NCI-H1417 treated with DMSO at 0.1 percent for 48 hours (cell line): ENCODE measurements at places on chromosomes 6 and 20.

DNA sequence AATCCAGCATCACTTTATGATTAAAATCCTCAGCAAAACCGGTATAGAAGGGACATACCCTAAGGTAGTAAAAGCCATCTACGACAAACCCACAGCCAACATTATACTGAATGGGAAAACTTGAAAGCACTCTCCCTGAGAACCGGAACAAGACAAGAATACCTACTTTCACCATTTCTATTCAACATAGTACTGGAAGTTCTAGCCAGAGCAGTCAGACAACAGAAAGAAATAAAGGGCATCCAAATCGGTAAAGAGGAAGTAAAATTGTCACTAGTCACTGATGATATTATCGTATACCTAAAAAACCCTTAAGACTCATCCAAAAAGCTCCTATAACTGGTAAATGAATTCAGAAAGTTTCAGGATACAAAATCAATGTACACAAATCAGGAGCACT, 33.3 kb downstream of the BLOC1S5 start:
- DNase-seq = no peak

DNA sequence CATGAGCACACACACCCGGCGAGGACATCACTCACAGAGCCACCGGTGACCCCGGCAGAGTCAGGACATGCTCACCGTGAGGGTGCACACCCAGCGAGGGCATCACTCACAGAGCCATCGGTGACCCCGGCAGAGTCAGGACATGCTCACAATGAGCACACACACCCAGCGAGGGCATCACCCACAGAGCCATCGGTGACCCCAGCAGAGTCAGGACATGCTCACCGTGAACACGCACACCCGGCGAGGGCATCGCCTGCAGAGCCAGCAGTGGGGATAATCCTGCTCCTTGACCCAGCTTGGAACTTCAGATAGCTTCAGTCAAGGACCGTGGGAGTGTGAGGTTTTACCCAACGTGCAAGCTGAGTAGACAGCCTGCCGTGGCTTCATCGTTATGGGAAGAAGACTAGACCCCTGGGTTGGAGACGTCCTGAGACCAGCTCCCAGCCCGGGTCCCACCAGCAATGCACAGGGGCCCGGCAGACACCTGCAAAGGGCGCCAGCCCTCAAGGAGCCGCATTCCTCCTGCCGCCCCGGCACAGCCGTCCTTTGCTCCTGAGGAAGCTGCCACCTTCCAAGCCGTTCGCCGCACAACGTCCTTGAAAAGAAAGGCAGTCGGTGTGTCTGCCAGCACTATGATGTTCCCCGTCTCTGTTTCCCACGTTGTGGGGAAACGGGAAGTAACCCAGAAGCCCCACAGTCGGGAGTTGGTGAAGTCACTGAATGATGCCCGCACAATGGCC, 192.3 kb downstream of the DLL1 start:
- DNase-seq = no peak

DNA sequence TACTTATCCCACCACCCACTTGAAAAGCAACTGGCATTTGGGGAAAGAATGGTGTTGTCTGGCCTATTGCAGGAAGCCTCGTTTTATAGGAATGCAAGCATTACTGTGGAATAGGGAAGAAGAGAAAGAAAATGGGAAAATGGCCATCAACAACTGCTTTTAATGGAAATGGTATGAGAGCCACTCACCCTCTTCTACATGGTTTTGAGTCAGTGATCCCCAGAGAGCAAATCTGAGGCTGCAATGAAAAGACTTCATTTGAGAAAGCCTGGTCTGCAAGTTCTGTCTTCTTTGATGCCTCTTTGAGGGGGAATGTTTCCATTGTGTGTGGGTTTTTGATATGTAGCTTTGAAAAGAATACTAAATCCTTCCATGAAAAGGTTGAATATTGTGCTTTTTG, 172.3 kb upstream of the HDDC2 start:
- no peak for DNase-seq

DNA sequence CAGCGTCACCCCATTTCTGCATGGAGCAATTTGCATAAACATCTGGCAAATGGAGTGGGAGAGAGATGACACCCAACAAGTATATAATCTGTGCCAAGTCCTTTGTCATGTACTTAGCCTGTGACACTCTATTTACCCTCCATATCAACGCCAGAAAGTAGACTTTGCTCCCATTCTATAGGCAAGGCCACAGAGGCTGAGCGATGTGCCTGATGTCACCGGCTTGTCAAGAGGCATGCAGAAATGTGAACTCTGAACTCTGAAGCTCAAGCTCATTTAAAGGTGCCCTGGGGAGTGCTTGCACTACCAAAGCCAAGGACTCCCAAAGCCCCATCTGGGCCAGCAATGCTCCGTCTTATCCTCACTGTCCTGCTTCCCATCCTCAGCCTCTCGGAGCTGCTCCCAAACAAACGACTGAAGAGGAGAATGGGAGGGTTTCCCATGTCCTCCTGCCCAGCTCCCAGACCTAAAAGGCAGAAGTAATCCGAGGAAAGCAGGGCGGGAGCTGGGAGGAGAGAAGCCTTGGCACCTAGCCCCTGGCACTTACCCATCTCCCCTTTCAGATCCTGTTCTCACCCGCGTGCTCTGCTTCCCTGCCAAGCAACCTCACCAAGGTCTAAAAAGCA, 9.2 kb downstream of the CPNE5 start:
- no peak for DNase-seq

- no peak for DNase-seq
These were observed 37.6 kb downstream of the ANKS1A start for GRCh38 chr6:34926655-34927054.

GRCh38 chr20:46583411-46584214, 33.2 kb upstream of the OCSTAMP start:
- no peak for DNase-seq

DNA sequence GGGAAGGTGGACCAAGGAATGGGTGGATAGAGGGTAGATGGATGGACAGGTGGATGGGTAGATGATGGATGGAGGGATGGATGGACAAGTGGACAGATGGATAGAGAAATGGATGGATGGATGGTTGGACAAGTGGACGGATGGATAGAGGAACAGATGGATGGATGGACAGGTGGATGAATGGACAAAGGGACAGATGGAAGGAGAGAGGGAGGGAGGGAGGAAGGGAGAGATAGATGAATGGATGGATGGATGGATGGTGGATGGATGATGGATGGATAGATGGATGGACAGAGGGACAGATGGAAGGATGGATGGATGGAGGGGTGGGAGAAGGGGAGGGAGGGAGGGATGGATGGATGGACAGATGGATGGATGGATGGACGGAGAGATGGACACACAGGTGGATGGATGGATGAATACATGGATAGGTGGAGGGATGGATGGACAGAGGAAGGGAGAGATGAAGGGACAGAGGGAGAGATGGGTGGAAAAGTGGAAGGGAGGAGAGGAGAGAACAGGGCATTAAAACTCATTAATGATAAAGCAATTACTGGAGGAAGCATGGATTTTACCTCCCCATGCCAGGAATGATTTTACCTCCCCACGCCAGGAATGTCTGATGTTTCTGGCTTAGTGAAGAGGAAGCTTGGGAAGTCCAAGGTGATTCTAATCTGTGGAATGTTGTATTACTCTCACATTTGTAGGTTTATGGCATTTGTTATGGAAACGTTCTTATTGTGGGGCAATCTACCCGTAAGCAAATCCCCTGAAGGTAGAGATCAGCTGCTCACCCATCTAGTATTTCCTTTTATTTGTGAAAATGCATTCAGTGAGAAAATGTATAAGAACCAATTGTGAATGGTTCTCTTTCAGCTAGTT, 383.3 kb downstream of the TAF4 start:
- no peak for DNase-seq

DNA sequence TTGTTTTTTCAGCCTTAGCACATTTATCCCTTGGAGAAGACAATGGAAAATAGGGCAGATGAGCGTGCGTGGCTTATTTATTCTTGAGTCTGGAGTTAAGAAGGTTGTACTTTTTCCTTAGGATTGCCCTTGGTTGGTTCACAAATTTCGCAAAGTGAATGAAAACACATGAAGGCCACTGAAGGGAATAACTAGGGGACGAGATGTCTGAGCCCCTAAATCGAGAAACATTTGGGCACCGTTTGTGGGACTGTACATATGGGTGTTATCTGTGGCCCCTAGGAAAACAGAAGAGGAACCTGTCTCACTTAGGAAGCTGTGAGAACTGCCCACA, 19.4 kb upstream of the TRIM27 start:
- DNase-seq = no peak

- no peak for DNase-seq
These were observed 79.0 kb downstream of the IPCEF1 start for GRCh38 chr6:154277629-154278017.

- DNase-seq = no peak
These were observed 71.4 kb downstream of the MAFB start for GRCh38 chr20:40617594-40617993.

- no peak for DNase-seq
These were observed 92.1 kb upstream of the NEDD9 start for GRCh38 chr6:11324453-11325015.

GRCh38 chr20:55977690-55978459, 27.4 kb downstream of the CBLN4 start:
- DNase-seq = no peak

DNA sequence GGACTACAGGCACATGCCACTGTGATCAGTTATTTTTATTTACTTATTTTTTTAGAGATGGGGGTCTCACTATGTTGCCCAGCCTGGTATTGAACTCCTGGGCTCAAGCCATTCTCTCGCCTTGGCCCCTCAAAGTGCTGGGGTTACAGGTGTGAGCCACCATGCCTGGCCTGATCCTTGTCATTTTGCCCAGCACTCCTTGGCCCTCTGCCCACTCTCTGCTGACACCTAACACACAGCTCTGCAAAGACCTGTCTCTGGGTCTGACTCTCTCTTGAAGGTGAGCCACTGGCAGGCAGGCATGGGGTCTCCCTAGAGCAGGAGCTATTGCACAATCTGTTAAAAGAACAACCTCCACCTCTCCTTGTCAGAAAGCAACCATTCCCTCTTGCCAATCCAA, 155.6 kb downstream of the ZFP64 start:
- DNase-seq = no peak

GRCh38 chr6:152454003-152454402, 183.2 kb downstream of the SYNE1 start:
- DNase-seq = no peak

- DNase-seq = no peak
These were observed 7.9 kb downstream of the NKX2-2 start for GRCh38 chr20:21505810-21506530.

DNA sequence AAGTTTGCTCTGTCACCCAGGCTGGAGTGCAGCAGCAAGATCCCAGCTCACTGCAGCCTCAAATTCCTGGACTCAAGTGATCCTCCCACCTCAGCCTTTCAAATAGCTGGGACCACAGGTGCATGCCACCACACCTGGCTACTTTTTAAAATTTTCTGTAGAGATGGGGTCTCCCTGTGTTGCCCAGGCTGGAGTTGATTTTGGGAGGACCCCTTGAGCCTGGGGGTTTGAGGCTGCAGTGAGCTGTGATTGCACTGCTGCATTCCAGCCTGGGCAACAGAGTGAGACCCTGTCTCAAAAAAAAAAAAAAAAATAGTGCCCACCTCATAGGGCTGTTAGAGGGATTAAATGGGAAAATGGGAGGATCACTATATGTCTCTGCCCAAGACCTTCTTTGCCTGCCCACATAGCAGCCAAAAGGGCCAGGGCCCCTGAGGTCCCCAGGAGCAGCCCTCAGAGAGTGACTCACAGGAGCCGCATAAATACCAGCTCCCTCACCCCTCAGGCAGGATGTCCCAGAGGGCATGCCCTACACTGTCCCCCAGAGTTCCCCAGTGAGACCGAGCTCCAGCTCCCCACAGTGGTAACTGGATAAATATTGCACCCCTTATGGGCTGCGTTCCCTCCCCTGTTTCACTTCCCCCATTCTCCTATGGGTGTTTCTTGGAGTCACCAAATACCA, 11.7 kb upstream of the MDGA1 start:
- no peak for DNase-seq

- no peak for DNase-seq
These were observed 60.2 kb upstream of the STX16 start for GRCh38 chr20:58590679-58591473.

DNA sequence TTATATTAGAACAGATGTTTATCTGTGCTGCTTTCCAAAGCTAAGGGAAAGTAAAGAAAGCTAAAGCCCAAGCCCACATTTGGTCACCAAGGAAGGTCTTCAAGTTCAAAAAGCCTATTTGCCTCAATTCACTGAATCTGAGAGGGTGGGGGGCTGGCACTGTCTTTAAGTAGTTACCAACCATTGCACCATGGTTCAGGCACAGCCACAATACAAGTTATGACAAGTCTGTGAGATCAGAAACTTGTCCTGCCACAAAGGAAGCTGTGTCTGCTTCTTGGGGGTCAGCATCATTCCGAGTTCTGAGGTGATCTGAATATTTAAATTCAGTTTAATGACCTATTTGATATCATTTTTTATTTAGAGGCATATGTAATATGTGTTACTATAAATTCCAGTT, 78.3 kb upstream of the OPRM1 start:
- DNase-seq = no peak

GRCh38 chr6:17879184-17879583, 108.3 kb downstream of the KIF13A start:
- no peak for DNase-seq

DNA sequence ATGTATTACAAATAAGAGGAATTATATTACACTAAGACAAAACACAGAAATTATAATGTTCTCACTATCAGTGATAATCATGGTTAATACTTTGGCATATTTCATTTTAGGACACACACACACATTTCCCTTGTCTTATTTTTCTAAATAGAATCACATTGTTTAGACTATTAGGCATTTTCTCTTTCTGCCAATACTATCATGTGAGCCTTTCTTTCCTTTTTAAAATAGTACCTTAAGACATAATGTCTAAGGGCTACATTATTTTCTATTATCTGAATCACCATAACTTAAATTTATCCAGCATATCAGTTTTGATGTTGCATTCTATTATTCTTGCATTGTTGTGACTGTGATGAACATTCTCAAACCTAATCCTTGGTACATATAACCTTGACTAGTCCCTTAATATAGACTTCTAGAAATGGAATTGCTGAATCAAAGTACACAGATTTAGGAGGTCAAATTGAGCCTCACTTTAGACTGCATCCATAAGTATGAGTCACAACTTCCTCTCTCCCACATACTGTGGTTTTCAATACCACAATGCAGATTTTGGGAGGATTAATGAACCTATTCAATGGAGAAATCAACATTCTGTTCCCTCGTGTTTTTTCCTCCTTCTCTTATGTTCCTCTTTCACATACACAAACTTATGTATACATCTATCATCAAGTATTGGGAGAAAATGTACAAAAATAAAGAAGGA, 212.6 kb downstream of the MOXD1 start:
- no peak for DNase-seq

DNA sequence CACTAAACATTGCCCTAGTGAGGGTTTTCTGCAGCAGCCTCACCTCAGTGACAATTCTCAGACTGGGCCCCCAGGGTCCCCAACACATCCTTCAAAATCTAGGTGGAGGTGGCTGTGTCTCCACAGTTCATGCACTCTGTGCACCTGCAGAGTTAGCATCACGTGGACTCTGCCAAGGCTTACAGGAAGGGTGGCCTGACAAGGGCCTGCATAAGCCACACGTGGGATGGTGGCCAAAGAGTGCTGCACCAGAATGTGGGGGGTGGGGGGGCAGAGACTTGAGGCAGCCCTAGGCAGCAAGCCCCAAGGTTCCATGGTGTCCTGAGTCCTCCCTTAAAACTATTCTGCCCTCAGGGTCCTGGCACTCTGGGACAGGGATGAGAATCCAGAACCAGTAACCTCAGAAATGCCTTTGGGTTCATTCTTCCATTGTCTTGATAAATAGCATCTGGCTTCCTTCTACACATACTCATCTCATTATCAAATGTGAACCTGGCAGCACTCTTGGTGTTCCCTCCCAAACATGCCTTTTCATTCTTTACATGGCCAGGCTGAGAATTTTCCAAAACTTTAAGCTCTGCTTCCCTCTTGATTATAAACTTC, 1.6 kb upstream of the SERPINB1 start:
- DNase-seq = no peak

GRCh38 chr20:41510224-41510623, 108.0 kb downstream of the CHD6 start:
- no peak for DNase-seq
